ENCODE measurements at places on chromosomes 3 and 15. TPM values are rescaled to one million over a fixed set of nuclear protein-coding genes. Genes with fewer than 3 reads are reported as not detected.
A peak's percentile ranks its signal among the peaks of the same experiment; 100 is the strongest.

DNA sequence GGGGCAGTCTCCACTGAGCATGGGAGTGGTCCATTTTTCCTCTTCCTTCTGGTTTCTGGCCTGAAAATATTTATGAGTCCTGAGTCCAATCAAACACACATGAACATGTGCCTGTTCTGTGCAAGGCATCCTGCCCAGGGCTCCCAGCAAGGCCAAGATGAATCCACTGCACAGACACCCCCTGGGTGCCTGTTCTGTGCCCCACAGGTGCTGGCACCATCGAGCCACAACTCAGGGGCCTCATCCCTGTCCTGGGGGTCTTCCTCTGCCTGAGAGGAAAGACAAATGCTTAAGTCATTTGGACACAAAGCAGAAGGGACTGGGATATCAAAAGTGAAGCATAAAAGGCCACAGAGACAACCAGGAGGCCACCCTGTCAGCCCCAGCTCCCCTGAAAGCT, 87.4 kb upstream of the IQSEC1 start:
- DNase-seq = no peak

GRCh38 chr3:46564190-46565021, 1.7 kb downstream of the LRRC2 start:
- no peak for DNase-seq

- no peak for DNase-seq
Measured at GRCh38 chr3:42257007-42257406, 9.0 kb downstream of the CCK start.

DNA sequence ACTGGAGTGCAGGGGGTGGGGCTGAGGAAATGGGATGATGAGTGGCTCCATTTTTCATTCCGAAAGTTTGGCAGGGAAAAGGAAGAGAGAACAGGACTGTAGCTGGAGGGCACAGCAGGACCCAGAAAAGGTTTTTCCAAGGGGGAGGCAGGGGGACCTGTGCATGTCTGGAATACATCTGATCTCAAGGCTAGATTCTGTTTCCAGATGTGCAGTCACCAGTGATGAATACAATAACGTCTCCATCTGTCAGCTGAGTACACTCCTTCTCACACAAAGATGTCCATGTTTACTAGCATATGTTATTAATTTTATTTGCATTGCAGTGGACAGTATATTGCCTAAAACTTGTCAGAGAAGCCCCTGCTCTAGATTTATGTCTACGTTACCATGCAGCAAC, 39.9 kb upstream of the PRTG start:
- no peak for DNase-seq

GRCh38 chr3:51777985-51778384, 1.1 kb downstream of the IQCF6 start:
- no peak for DNase-seq

DNA sequence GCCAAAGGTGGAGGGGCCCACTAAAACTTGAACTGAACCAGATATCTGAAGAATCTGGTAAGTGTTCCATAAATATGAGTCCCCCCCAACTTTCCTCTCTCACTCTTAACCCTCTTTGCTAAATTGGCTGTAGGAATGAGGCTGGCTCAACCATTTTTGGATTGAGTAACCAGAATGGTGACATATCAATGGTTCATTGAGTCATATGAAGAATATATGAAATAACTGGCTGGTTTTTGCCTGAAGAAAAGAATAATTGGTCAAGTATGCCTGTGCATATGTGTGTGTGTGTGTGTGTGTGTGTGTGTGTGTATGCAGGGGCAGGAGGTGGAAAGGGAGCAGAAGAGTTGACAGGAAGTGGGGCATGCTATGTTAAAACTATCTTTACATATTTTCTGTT, 472.9 kb upstream of the THBS1 start:
- no peak for DNase-seq

- DNase-seq = no peak
Measured at GRCh38 chr3:99846477-99847160, 29.0 kb downstream of the CMSS1 start.

DNA sequence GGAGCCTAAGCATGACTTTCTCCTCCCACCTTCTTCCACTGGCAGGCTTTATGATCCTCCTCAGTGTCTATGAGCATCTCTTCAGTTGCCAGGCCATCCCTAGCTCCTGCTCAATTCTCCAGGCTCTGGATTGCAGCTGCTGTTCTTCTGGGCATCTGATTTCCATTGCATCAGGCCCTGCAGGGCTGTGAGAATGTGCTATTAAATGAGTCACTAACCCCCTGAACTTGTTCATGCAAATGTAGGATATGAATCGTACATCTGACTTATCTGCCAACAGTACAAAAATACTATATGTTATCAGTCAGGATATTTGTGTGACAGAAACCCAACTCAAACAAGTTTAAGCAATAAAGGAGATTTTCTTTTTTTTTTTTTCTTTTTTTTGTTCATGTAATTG, 11.9 kb downstream of the GPR176 start:
- DNase-seq = no peak

- no peak for DNase-seq
Measured at GRCh38 chr15:75195122-75195765, 6.4 kb upstream of the C15orf39 start.

GRCh38 chr3:142664819-142665218, 59.0 kb upstream of the TRPC1 start:
- DNase-seq = no peak

GRCh38 chr15:65936282-65936681, 67.0 kb downstream of the RAB11A start:
- no peak for DNase-seq

- no peak for DNase-seq
Measured at GRCh38 chr3:178669022-178669601, 132.9 kb downstream of the KCNMB2 start.

GRCh38 chr3:179015551-179016020, 56.0 kb downstream of the ZMAT3 start:
- peak; percentile 41 for DNase-seq

- DNase-seq = no peak
Measured at GRCh38 chr15:57324944-57325679, 51.2 kb upstream of the CGNL1 start.

GRCh38 chr3:66639809-66640356, 139.1 kb upstream of the LRIG1 start:
- DNase-seq = no peak

- DNase-seq = no peak
Measured at GRCh38 chr15:93068581-93069199, 20.3 kb downstream of the RGMA start.

- DNase-seq = no peak
Measured at GRCh38 chr3:21294768-21295167, 456.2 kb downstream of the ZNF385D start.

GRCh38 chr15:70451821-70452653, 311.3 kb downstream of the UACA start:
- no peak for DNase-seq

Gene ACKR2
- polyA plus RNA-seq = not detected

Gene EEFSEC
- 22.5 TPM for polyA plus RNA-seq

Gene SPINK8
- not detected for polyA plus RNA-seq

Gene WWTR1
- 0.17 TPM for polyA plus RNA-seq

Gene ACP3
- polyA plus RNA-seq = not detected

Gene CCR2
- 0.13 TPM for polyA plus RNA-seq

Gene PTH1R
- polyA plus RNA-seq = not detected

Gene RLBP1
- polyA plus RNA-seq = not detected
